ENCODE measurements at places on chromosomes 6 and 20.

- no peak for DNase-seq
Observed at GRCh38 chr6:42113936-42114636, 28.3 kb downstream of the C6orf132 start.

DNA sequence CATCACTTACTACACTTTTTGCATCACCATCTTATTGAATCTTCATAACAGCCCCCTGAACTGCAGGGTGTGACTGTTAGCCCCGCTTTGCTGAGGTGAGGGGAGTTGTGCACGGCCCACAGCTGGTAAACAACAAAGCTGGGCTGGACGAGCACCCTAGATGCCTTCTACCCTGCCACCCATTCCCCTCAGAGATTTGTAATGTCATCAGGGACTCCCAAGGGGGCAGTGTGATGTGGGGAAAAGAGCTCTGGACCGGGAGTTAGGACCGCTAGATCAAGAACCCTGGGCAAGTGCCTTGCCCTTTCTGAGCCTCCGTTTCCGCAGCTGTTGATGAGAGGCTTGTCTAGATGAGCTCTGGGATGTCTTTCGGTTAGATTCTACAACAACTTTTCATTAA lies 20.9 kb downstream of the PKIG start:
- no peak for DNase-seq

DNA sequence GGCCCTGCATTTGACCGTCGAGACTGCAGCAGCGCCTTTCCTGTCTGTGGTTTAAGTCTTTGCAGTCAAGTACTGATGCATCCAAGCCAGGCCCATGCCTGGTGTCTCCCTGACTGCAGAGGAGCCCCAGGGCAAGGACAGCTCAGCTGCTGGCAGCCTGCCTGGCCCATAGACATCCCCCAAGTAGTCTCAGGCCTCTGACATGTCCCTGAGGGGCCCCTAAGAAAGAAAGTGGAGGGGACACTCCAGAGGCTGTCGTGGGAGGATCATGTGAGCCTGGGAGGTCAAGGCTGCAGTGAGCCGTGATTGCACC lies 18.0 kb downstream of the HRH3 start:
- no peak for DNase-seq

GRCh38 chr6:110183292-110183885 lies 3.2 kb downstream of the CDC40 start:
- no peak for DNase-seq

DNA sequence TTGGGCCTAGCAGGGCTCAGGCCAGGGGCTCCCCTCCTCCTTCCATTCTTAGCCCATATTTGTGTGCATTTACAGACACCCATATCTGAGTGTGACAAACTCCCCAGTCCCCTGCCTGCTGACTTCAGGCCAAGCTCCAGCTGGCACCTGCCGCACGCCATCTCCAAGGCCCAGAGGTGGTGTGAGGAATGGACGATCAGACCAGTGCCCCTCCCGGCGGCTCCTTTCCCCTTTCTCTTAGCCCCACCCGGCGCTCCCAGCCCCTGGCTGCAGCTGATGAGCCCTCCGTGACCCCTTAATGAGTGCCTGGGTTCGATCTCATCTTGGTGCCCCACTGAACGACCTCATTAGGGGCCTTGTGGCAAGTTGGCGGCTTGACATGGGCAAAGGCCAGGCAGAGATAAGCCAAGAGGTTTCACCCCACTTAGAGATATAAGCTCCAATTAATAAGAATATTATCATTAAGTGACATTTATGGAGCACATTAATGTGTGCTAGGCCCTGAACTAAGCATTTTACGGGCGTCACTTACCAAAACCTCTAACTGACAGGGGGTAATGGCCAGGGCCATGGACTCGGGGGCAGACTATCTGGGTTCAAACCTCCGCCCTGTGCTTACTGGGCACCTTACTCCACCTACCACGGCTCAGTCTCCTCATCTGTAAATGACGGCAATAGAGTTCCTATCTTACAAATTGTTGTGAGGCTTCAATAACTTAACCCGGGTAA lies 17.5 kb downstream of the ADA start:
- DNase-seq, result no peak
